Activated naive CD4-positive, alpha-beta T cell treated with anti-CD3 and anti-CD28 coated beads for 36 hours (primary cell): ENCODE measurements at places on chromosomes 1 and 21. TPM values are rescaled to one million over a fixed set of nuclear protein-coding genes. Genes with fewer than 3 reads are reported as not detected.

GRCh38 chr1:40628903-40629292 lies 36.6 kb downstream of the RIMS3 start:
- peaks cover 22% of the 10 kb centered on the region for H3K4me1 ChIP-seq
- no peaks in the 10 kb centered on the region for H3K36me3 ChIP-seq
- DNase-seq = no peak

DNA sequence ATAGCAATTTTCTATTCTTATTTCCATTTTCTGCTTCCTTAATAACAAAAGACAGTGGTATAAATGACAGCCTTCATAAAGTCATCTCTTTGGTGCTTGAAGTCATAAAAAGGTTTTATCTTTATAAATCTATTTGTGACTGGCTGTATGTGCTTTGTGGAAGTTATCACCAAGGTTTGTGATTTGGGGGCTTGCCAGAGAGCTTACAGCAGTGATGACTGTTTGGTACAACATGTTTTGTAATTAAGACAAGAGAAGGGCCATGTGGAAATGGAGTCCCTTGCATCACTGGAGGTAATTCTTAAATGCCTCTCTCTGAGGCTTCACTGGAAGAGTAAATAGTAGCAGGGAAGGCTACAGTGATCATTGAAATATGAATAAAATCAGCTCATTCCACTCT lies 2.7 kb downstream of the SLC35F3 start:
- DNase-seq = no peak
- peaks cover 55% of the 10 kb centered on the region for H3K27me3 ChIP-seq
- H3K4me3 ChIP-seq = no peak overlapping the region
- no peak overlapping the region for H3K27ac ChIP-seq
- H3K4me1 ChIP-seq = peaks cover 8% of the 10 kb centered on the region
- peaks cover 2% of the 10 kb centered on the region for H3K36me3 ChIP-seq

KIRREL1 gene
- total RNA-seq = 0.05 TPM

DNA sequence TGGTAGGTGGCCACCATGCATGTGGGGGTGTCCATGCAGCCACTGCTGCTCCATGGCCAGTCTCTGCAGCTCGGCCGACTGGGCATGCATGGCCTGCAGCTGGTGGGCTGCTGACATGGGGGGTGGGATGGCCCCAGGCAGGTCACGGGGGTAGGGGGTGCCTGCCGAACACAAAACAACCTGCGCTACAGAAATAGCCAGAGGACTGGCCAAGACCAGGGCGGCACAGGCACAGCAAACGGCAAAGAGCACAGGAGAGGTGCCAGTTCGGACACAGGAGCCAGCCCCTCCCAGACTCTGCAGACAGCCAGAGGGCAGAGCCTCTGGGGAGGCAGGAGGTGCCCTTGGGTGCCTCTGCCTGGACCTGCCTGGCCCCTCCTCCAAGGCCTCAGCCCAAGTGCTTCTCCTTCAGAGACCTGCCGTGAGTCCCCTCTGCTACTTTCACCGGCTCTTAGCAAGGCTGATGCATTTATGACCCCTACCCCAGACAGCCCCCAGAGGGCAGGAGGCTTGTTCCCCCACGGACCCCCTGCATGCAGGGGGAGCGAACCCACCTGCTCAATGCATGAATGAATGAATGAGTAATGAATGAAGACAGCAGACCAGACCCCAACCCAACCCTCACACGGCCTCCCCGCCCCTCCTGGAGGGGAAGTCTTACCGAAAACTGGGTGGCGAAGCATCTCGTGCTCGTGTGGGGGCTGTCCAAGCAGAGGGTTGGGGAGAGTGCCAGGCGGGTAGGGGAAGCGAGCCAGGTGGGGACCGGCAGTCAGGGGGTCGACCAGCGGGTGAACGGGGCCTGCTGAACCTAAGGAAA lies 37.7 kb downstream of the SLC45A1 start:
- no peak overlapping the region for H3K4me3 ChIP-seq
- H3K27ac ChIP-seq = no peak overlapping the region
- no peaks in the 10 kb centered on the region for H3K27me3 ChIP-seq

- no peak overlapping the region for H3K27ac ChIP-seq
- DNase-seq = peak; percentile 16
- no peak overlapping the region for H3K4me3 ChIP-seq
- peaks cover 45% of the 10 kb centered on the region for H3K4me1 ChIP-seq
Observed at GRCh38 chr1:197738927-197739326, 36.4 kb downstream of the DENND1B start.

- no peaks in the 10 kb centered on the region for H3K36me3 ChIP-seq
- DNase-seq = no peak
- H3K4me1 ChIP-seq = peaks cover 2% of the 10 kb centered on the region
- no peak overlapping the region for H3K4me3 ChIP-seq
- no peak overlapping the region for H3K27ac ChIP-seq
- H3K27me3 ChIP-seq = peaks cover 8% of the 10 kb centered on the region
Observed at GRCh38 chr1:115179397-115180079, 90.2 kb upstream of the TSPAN2 start.

- H3K4me3 ChIP-seq = no peak overlapping the region
- DNase-seq = no peak
- H3K27me3 ChIP-seq = peaks cover 10% of the 10 kb centered on the region
- H3K27ac ChIP-seq = no peak overlapping the region
- no peaks in the 10 kb centered on the region for H3K36me3 ChIP-seq
Observed at GRCh38 chr1:220294846-220295301, 22.6 kb upstream of the RAB3GAP2 start.

DNA sequence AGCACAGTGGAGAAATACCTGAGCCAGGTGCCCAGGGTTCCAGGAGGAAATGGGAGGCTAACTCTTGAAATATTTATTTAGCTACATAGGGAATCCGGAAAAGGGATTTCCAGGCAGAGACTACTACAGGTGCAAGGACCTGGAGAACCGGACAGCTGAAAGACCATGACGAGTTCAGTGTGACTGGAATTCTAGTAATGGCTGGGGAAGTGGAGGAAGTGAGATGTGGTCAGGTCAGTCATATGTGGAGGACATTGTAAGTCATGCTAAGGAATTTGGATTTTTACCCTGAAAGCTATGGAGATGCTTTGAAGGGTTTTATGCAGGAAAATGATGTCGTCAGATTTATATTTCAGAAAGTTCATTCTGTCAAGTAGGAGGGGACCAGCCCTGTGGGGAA lies 1.8 kb downstream of the CAP1 start:
- no peak for DNase-seq
- H3K4me3 ChIP-seq = peak overlapping the region; percentile 87

DNA sequence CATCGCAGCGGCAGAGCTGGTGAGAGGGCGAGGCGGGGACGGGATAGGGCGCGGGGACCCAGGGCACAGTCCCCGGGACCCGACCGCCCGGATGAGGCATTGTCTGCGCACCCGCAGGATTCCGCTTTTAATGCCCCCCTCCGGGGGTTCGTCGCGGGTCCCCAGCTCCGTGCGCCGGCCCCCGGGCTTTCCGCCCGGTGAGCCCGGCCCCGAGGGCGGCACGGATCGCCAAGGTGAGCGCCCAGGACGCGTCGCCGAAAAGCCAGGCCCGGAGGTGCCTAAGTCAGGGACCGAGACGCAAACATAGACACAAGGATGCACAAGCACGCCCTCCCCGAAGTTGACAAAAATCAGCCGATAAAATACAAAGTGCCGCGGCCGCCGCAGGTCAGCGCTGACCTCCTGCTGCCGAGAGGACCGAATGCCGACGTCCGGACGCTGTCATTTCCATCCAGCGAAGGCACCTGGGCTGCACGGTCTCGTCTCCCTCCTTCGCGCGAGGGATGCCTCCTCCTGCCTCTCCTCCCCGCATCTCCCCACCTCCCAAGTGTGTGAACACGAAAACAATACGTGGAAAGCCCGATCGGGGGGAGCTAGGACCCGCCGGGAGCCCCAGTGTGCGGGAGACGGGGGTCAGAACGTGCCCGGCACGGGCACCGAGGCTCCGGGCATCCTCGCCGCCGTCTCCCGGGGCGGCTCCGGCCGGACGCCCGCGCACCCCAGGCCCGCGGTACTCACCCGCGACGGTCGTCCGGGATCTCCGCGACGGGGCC lies 101.1 kb upstream of the SOD1 start:
- no peak overlapping the region for H3K27ac ChIP-seq
- peak; percentile 56 for DNase-seq
- peak overlapping the region; percentile 82 for H3K4me3 ChIP-seq
- H3K27me3 ChIP-seq = peaks cover 23% of the 10 kb centered on the region
- H3K4me1 ChIP-seq = peaks cover 44% of the 10 kb centered on the region
